ENCODE measurements at places on chromosomes 5 and 9. TPM values are rescaled to one million over a fixed set of nuclear protein-coding genes. Genes with fewer than 3 reads are reported as not detected.

DNA sequence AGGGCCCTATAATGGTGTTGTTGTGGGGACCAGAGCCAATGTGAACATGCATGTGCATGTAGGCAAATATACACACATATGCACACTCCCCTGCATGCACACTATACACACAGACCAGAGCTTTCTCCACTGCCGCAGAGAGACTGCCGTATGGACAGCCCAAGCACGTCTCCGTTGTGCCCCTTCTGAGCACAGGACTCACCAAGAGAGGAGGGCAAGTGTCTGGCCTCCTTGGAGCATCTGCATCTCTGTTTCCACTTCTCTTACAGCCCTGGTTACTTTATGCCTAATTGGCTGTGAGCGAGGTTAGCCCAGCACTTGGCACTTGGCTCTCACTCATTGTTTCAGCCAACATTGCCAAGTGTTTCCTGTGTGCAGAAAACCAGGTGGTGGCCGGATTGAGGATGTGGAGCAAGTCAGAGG, 30.4 kb downstream of the CSF2 start:
- H3K36me3 ChIP-seq = peaks cover 35% of the 10 kb centered on the region
- H3K4me3 ChIP-seq = peak overlapping the region; percentile 47
- peak overlapping the region; percentile 99 for H3K27ac ChIP-seq
- H3K4me1 ChIP-seq = peaks cover 80% of the 10 kb centered on the region
- no peaks in the 10 kb centered on the region for H3K27me3 ChIP-seq
- DNase-seq = no peak

DNA sequence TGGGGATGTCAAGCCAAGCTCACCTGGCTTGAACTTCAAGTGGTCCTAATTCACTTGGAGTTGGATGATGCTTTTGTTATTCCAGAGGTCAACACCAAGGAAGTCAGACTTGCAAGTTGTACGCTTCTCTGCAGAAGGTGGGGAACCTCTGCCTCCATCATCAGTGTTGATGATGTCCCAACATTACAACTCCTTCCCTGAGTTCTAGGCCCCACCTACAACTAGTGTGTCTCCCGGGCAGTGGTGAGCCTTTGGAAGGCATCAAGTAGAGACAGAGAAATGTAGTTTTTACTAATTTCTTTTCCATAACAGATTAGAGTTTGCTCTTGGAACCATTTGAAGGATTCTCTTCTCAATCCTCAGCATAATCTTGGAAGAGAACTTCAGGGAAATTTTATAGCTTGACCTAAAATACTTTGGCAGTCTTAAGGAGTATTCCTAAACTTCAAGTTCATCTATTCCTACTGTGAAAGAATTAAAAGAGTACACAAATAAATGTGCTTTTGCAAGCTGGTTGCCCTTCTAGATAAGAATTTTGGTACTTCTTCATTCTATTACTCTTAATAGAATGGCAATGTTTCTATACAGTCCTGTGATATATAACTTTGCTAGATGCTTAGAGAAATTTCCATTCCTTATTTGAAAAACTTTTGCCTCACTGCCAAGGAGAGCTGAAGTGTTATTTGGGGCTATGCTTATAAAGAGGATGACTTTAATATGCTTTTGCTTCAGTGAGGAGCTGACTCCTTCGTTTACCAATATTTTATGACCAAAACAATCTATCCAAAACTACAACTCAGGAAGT, 12.0 kb downstream of the MAMDC2 start:
- no peak for DNase-seq
- H3K4me1 ChIP-seq = no peaks in the 10 kb centered on the region
- H3K4me3 ChIP-seq = no peak overlapping the region
- H3K27ac ChIP-seq = no peak overlapping the region
- peaks cover 5% of the 10 kb centered on the region for H3K27me3 ChIP-seq

GRCh38 chr5:169670769-169671525, 33.9 kb downstream of the DOCK2 start:
- peaks cover 36% of the 10 kb centered on the region for H3K4me1 ChIP-seq
- H3K27ac ChIP-seq = peak overlapping the region; percentile 74
- H3K36me3 ChIP-seq = peaks cover 48% of the 10 kb centered on the region
- no peak for DNase-seq
- H3K4me3 ChIP-seq = no peak overlapping the region

GRCh38 chr9:18826248-18826647, 206.8 kb downstream of the SAXO1 start:
- H3K4me1 ChIP-seq = peaks cover 6% of the 10 kb centered on the region
- no peak overlapping the region for H3K4me3 ChIP-seq
- no peaks in the 10 kb centered on the region for H3K36me3 ChIP-seq
- H3K27me3 ChIP-seq = no peaks in the 10 kb centered on the region
- no peak overlapping the region for H3K27ac ChIP-seq
- no peak for DNase-seq

DNA sequence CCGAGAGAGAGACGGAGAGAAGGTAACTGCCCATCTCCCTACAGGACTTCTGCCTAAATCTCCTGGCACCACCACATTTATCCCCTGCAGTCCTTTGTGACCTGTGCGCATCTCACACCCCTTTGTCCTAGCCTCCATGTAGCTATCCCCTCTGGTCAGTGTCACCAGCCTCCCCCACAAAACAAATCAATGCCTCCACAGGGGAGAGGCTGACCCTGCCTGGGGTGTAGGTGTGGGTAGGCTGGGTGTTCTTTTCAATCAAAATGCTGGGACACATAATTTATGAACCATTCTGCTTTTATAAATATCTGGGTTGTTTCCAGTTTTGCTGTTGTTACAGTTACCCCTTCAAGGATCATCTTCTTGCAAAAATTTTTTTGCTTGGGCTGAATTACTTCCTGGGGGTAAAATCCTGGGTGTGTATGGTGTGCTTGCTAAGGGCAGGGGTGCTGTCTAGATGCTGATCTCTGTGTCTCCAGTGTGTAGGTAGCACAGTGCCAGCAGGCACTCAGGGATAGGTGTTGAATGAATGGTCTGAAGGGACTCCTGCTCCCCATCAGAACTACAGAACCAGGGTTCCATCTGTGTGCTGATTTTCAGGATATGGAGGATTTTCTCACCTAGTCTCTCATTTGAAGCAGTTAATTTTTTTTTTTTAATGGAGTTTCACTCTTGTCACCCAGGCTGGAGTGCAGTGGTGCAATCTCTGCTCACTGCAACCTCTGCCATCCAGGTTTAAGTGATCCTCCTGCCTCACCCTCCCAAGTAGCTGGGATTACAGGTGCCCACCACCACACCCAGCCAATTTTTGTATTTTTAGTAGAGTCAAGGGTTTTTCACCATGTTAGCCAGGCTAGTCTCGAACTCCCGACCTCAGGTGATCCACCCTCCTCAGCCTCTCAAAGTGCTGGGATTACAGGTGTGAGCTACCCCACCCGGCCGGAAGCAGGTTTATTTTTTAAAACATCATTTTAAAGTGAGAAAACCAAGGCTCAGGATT, at the start of gene GARIN3:
GARIN3 (minus strand) TSS at position 51 of the 1,000 bp plus-strand sequence. CDS start 96 bp downstream, outside the sequence.
- H3K4me3 ChIP-seq = peak within 1 kb of the TSS; percentile 43
- H3K36me3 ChIP-seq = peaks cover 17% of the 10 kb centered on the region
- peak within 1 kb of the TSS; percentile 86 for H3K27ac ChIP-seq
- H3K4me1 ChIP-seq = peaks cover 70% of the 10 kb centered on the region
- peak; percentile 6 for DNase-seq

GRCh38 chr9:84439250-84439649, 98.7 kb upstream of the SLC28A3 start:
- H3K4me1 ChIP-seq = no peaks in the 10 kb centered on the region
- no peak for DNase-seq
- H3K36me3 ChIP-seq = no peaks in the 10 kb centered on the region
- no peak overlapping the region for H3K27ac ChIP-seq

RNF180 gene
- total RNA-seq = 0.53 TPM

CDH12 gene
- not detected for total RNA-seq

PCDHB9 gene
- not detected for total RNA-seq

SRA1 gene
- 48.2 TPM for total RNA-seq

Measured in activated T-helper 2 cell treated with anti-CD3 and anti-CD28 coated beads, Interferon-gamma antibody, Interleukin-2, Interleukin-4, amounts not matched to agents 10 μg/mL and 5 μg/mL and 100 μg/mL, durations not matched to agents 14 hours and 24 hours and 36 hours (primary cell).